ENCODE measurements at places on chromosomes 4 and X.

DNA sequence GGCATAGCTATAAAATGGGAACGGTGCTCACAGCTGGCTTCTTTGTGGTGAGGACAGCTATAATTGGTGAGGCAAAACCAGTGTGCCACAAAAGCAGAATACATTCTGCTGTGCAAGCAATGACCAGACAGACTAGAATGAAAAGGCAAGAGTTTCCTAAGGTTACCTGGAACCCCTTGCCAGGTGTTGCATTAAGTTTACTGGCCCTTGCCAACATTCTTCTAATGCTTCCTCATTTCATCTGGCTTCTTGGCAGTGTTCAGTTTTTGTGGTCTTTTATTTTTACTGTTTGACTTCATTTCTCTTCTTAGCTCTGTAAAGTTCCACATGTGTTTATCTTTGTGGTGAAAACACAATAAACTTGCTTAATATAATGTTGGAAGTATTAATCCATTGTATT is 131.4 kb downstream of the PTTG2 start:
- no peak for DNase-seq

- no peak for DNase-seq
Measured at GRCh38 chr4:26856906-26857277, 3.7 kb upstream of the STIM2 start.

- DNase-seq: no peak
Measured at GRCh38 chr4:183517781-183518180, 12.9 kb downstream of the ING2 start.

DNA sequence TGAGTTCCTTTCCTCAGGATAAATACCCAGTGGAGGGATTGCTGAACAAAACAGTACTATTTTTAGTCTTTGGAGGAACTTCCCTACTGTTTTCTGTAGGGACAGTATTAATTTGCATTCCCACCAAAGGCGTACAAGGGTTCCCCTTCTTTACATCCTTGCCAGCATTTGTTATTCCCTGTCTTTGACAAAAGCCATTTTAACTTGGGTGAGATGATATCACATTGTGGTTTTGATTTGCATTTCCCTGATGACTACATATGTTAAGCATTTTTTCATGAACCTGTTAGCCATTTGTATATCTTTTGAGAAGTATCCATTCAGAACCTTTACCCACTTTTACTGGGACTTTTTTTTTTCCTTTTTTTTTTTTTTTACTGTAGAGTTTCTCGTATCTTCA is 126.2 kb upstream of the ANXA10 start:
- DNase-seq: no peak

DNA sequence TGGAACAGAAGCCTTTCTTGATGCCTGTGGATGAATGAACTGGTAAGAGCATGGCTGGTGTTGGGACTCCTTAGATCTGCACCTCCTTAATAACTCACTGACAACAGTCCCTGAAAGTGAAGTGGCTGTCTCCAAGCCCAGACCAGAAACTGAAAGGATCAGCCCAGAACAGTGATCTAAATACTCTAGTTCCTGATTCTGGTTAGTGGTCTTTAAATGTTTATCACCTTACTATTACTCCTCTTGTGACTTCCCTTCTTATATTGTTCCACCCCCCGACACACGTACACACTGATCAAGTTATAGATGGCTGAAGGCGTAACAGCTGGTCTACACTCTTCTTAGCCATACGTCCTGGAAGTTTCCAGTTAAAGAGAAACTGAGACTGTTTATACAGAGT is 33.8 kb upstream of the ARMCX2 start:
- DNase-seq: no peak

Data from CD4-positive, alpha-beta memory T cell (primary cell).